Fibroblast of skin of right quadriceps (primary cell): ENCODE measurements at places on chromosomes 2 and 18.

- no peak for DNase-seq
Observed at GRCh38 chr2:61451178-61451577, 19.7 kb downstream of the USP34 start.

DNA sequence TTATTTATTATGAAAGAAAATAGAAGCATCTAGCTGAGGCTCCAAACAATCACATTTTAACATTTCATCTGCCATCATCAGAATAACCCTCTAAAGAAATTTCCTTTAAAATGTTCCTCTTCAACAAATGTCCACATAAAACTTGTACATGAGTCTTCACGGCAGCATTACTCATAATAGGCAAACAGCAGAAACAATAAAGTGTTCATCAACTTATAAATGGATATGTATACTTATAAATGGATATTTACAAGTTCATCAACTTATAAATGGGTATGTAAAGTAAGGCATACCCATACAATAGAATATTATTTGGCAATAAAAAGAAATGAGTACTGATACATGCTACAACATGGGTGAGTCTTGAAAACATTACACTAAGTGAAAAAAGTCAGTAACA, 33.5 kb upstream of the ASNSD1 start:
- no peak for DNase-seq

- DNase-seq = no peak
Observed at GRCh38 chr2:173955867-173956266, 9.3 kb downstream of the SP3 start.

DNA sequence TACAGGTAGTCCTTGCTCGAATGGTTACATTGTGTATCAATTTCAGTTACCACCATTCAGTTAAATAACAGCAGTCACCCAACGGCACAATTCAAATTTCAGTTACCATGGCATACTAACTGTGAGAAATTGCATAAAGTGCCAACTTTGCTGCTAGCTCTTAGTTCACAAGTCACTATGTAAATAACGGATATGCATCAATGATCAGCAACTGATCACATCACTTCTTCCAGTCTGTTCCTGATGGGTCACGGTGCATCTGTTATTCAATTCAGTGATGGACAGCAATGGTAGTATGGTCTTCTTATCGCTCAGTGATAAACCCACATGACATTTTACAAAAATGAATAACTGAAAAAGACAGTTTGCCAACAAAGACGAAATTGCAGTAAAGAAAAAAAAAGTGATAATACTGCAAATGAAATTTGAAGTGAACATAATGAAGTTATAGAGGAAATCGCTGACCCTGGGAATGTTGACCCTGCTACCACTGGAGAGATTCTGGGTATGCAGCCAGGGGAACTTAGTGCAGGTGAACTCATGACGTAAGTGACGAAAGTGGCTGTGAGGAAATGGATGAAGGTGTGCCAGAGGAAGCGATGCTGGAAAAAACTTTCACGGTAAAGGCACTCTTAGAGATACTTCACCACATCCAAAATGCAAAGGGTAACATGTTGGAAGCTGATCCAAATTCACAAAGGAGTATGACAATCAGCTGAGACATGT, 25.9 kb upstream of the RAPGEF4 start:
- DNase-seq = no peak

DNA sequence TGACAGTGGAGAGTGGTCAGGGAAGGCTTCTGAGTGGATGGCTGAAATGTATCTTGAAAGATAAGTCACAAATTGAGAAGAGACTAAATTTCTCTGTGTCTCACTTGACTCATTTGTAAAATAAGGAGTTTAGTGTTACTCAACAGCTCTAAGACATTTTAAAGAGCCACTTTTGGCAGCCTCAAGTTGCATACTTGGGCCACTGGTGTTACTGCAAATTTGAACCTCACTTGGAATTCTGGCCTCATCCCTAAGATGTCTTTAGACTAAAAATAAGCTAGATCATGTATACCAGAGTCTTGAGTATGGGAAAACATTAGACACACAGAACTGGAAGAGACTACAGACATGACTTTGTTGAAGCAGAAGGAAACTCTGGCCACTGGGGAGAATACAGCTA, 4.5 kb upstream of the MTLN start:
- no peak for DNase-seq

GRCh38 chr2:120036145-120036544, 23.3 kb downstream of the EPB41L5 start:
- peak; percentile 14 for DNase-seq

- no peak for DNase-seq
Observed at GRCh38 chr2:44453259-44453658, 91.5 kb downstream of the CAMKMT start.
